ENCODE measurements at places on chromosomes 13 and 19.

GRCh38 chr13:20160306-20161274 lies at the start of gene GJA3:
TSS of gene GJA3 (minus strand) at chr13:20161052. CDS start at chr13:20143288, 17,764 bp downstream.
- H3K4me1 ChIP-seq, result peaks cover 4% of the 10 kb centered on the region
- DNase-seq, result peak; percentile 22
- H3K27ac ChIP-seq, result peak within 1 kb of the TSS; percentile 87
- peak within 1 kb of the TSS; percentile 94 for H3K4me3 ChIP-seq
- H3K27me3 ChIP-seq, result peaks cover 3% of the 10 kb centered on the region
- no peaks in the 10 kb centered on the region for H3K36me3 ChIP-seq

- DNase-seq, result no peak
- no peaks in the 10 kb centered on the region for H3K27me3 ChIP-seq
- H3K27ac ChIP-seq, result no peak overlapping the region
These were observed 5.9 kb downstream of the MTMR6 start for GRCh38 chr13:25281193-25281934.

- no peak for DNase-seq
- peaks cover 55% of the 10 kb centered on the region for H3K36me3 ChIP-seq
- peaks cover 13% of the 10 kb centered on the region for H3K4me1 ChIP-seq
- H3K27me3 ChIP-seq, result no peaks in the 10 kb centered on the region
- H3K27ac ChIP-seq, result peak overlapping the region; percentile 15
These were observed 3.2 kb downstream of the TPT1 start for GRCh38 chr13:45337803-45338202.

GRCh38 chr13:18946738-18947137 lies 234.9 kb downstream of the TUBA3C start:
- no peak for DNase-seq
- no peak overlapping the region for H3K4me3 ChIP-seq
- no peaks in the 10 kb centered on the region for H3K4me1 ChIP-seq
- H3K27me3 ChIP-seq, result no peaks in the 10 kb centered on the region
- H3K27ac ChIP-seq, result no peak overlapping the region

DNA sequence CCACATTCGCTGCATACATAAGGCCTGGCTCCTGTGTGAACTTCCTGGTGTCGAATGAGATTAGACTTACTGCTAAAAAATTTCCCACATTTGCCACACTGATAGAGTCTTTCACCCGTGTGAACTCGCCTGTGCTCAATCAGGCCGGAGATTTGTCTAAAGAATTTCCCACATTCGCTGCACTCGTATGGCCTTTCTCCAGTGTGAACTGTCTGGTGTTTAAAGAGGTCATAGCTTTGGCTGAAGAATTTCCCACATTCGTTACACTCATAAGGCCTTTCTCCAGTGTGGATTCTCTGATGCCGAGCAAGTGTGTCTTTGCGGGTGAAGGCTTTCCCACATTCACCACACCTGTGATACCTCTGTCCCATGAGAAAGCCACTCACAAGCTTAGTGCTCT lies 6.5 kb downstream of the ZNF671 start:
- no peak for DNase-seq
- H3K27me3 ChIP-seq, result no peaks in the 10 kb centered on the region
- no peaks in the 10 kb centered on the region for H3K4me1 ChIP-seq
- H3K4me3 ChIP-seq, result no peak overlapping the region
- H3K36me3 ChIP-seq, result peaks cover 30% of the 10 kb centered on the region
- H3K27ac ChIP-seq, result no peak overlapping the region

- H3K27me3 ChIP-seq, result no peaks in the 10 kb centered on the region
- H3K4me1 ChIP-seq, result no peaks in the 10 kb centered on the region
- no peaks in the 10 kb centered on the region for H3K36me3 ChIP-seq
These were observed 27.0 kb downstream of the POMP start for GRCh38 chr13:28685892-28686291.
